GM12864 (cell line): ENCODE measurements at places on chromosomes 1 and 21.

GRCh38 chr21:42580076-42580792 is 66.6 kb downstream of the SLC37A1 start:
- no peak for DNase-seq

- no peak for DNase-seq
Measured at GRCh38 chr1:201396861-201397464, 2.2 kb downstream of the LAD1 start.

DNA sequence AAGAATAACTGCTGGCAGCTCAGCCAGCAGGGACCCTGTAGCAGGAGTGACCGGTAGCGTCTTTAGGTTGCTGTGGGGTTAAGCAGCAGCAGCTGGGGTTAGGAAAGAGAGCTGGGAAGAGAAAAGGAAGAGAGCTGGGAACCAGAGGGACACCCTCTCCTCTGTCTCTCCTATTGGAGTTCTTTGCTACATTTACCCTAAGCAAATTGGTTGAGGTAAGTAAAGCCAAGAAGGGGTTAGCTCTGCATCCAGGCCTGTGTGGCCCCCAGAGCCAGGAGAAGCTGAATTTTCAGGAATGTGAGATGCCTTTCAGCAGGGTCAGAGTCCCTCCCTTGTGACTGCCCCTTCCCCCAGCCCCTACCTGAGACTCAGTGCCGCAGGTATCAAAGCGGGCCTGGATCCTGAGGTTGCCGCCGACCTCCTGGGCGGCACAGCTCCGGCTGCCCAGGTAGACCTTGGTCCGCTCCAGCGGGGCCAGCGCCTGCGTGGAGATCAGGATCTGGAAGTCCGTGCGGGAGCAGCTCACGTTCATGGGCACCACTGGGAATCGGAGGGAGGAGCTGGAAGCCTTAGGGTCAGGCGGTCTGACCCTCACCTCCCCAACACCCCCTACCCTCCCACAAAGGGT is 16.4 kb downstream of the CDCP2 start:
- no peak for DNase-seq

GRCh38 chr1:198295971-198296370 is 139.2 kb downstream of the NEK7 start:
- DNase-seq: no peak

DNA sequence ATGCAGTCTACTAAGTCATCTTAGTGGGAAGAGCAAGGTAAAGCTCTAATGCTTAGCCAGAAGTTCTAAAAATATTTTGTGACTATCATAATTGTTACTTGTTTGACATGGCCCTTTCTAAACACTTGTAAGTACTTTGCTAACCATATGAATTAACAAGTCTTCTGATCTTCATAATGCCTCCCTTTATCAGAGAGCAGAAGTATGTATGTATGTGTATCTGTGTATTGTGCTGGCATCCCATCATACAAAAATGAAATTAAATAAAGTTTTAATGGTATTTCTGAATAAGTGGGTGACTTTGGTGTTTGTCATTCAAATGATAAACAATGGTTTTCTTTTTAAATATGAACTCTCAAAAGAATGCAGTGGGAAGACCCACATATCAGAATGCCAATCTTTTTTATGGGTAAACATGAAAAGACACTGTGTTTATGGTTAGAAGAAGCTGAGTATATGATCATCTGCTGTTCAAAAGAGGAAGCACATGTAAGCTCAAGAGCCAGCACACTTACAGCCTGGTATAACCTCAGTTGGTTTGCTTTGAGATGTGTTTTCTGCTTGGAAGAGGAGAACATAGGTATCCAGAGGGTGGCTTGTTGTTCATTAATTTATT is 159.6 kb downstream of the CLEC20A start:
- no peak for DNase-seq

DNA sequence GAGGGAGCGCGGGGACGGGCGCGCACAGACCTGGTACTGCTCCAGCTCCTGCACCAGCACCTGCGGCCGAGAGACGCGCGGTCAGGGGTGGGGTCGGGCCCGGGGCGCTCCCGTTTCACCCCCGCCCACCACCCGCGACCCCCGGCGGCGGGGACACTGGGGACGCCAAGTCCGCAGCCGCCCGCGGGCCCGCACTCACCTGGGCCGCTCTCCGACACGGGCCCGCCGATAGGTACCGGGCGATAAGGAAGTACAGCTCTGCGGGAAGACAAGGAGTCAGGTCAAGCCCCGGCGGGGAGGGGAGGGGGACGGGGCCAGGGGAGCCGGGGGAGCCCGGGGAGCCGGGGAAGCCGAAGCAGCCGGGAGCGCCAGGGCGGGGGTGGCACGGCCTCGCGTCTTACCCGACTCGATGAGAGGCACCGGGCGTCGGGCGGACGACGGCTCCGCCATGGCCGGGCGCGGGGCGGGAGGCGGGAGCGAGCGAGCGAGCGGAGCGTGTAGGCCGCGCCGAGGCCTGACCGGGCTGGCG is 326 bp downstream of the BRWD1 start:
- no peak for DNase-seq

GRCh38 chr1:100580446-100580845 is 42.5 kb downstream of the GPR88 start:
- no peak for DNase-seq

- no peak for DNase-seq
Measured at GRCh38 chr1:205438213-205439158, 16.6 kb upstream of the LEMD1 start.

DNA sequence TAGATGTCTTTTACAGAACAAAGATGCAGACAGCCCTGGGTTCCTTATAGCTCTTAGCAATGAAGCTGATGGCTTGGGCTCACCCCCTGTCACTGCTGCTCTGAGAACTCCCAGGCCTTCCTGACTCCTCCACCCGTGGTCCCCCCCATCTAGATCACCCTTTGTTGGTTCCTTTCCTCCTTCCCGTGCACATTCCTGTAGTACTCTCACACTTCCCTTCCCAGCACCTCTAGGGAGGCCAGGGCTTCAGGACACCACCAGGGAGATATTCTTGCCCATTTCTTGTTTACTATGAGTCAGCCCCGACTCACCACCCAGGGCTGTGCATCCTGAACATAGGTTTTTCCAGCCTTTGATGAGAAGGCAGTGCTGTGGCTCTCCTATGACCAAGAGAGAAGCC is 14.4 kb upstream of the NOS1AP start:
- DNase-seq: no peak

GRCh38 chr1:81144240-81144825 is 656.4 kb upstream of the ADGRL2 start:
- no peak for DNase-seq

DNA sequence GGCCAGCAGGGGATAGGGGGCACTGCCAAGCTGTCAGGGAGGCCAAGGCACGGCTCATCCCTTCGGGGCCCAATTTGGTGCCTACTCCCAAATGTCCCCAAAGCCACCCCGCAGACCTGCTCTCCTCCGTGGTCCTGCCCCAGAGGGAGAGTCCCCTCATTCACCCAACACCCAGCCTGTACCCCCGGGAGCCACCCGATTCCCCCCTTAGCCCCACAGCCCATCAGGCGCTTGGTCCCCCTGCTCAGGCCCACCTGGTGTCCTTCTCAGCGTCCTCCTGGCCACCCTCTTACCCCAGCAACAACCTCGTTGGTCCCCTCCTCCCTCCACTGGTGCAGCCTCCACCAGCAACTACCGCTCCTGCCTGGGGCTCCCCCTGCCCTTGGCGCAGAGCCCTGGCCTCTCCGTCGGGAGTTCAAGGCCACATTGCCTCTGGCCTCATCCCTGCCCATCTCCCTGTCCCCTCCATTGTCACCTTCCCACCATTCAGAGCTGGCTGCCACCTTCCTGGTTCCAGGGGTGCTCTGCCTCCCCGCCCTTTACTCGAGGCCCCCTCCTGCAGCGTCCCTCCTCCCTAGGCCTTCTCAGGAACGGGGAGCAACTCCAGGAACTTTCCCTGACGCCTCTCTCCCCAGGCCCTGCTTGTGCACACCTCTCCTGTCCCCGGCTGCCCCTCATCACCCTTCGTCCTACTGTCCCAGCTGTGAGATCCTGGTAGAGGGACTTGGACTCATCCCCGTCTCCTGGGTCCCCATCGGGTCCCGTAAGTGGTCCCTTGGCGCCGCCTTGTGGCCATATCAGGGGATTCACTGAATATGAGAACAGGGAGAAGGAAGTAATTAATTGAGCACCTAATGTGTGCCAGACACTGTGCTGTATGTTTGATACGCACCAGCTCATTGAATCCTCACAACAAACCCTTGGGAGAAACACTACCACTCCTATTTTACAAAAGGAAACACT is 73.9 kb downstream of the RAP1GAP start:
- peak; percentile 10 for DNase-seq

GRCh38 chr1:223248770-223249140 is 105.7 kb upstream of the TLR5 start:
- DNase-seq: no peak

GRCh38 chr1:156725683-156726280 is 2.5 kb upstream of the METTL25B start:
- peak; percentile 66 for DNase-seq

GRCh38 chr1:119254067-119254720 is 113.7 kb upstream of the WARS2 start:
- DNase-seq: no peak
